AG20443 (cell line): ENCODE measurements at places on chromosomes 12 and 14.
A peak's percentile ranks its signal among the peaks of the same experiment; 100 is the strongest.

GRCh38 chr14:52531481-52531880, 20.8 kb downstream of the TXNDC16 start:
- no peak for DNase-seq

- no peak for DNase-seq
Measured at GRCh38 chr12:25005376-25005775, 56.5 kb upstream of the BCAT1 start.

DNA sequence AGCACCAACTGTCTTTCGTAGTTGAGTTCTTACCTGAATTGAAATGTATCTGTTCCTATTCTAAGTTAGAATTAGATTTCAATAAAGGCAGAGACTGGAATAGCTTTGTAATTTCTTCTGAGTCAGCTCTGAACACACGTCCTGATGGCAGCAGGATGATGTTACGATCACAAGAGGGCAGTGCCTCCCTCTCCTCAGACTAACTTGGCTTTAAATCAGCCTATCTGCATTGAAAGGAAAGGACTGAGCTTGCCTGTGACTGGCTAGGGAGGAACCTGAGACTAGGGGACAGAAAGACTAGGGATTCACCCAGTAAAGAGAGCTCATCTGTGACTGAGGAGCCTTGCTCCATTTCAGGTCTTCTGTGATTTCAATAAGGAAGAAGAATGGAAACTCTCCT, 323.7 kb upstream of the OR4E1 start:
- DNase-seq: no peak

DNA sequence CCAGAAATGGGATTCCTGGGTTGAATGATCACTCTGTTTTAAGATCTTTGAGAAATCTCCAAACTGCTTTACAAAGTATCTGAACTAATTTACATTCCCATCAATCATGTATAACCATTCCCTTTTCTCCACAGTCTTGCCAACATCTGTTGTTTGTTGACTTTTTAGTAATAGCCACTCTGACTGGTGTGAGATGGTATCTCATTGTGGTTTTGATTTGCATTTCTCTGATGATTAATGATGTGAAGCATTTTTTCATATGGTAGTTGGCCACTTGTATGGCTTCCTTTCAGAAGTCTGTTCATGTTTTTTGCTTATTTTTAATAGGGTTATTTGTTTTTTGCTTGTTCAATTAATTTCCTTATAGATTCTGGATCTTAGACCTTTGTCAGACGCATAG, 211.8 kb upstream of the AVPR1A start:
- DNase-seq: no peak

DNA sequence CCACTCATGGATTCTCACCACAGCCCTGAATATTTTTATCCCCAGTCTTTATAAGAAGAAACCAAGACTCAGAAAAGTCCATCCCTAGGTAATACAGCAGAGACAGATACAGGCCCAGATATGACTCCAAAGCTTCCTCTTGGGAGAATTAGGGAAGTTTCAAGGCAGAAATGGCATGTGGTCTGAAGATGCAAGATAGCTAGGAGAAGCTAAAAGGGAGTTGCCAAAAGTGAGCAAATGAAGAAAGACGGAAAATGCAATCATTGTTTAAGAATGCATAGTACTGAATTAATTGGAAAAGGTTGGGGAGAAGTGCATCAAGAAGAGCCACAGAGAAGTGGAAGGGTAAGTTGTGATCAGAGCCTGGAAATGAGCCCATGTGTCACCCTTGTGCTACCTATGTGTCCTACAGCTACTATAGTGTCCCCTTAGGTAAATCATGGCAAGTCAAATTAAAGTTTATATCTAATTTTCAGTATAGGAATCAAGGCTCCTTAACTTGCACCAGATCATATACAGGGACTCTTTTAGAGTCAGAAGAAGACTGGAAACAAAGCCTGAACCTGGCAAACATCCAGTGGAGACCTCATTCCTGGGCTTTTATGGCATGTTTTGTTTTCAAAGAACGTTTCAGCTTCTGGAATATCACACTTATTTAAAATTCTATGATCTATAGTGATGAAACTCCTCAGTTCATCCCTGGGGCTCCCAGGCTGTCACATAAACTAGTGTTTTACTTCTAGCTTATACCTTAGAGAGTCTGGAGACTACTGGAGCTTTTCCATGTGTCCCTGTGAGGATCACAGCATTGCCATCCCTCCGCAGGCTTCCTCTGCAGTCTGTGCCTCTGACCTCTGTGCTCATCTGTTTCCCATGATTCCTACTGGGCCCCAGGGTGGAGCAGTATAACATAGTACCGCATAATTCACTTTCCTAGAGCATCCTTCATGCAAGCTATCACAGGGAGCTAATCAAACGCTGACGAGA, 189.0 kb upstream of the CDKN3 start:
- DNase-seq: peak; percentile 39

DNA sequence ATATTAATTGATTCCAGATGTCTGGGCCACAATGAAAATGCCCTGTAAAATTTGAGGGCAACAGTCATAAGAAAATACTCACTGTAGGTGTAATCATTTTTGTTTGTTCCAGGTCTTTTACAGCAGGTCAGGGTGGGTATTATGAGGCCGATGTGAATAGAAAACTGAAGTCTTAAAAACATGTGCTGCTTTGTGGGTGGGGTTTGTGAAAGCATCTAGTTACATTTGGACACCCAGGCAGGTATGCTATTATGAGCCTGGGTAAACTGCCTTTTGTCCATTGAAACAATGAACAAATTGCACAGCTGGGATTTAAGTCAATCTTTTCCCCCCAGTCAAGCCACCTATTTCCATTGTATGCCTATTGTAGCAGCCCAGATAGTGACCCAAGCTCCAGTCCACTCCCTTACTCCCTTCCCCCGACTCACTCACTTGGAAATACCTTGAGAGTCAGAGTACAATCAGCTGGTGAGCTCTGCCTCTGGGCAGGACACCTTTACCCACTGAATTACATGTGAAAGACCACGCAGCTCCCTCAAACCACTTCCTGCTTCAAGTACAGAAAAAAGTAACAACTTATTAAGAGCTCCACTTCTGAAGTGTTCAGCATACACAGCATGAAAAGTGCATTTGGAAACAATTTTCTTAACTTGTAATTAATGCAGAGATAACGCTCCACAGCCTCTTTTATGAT, 1.8 kb downstream of the IGF1 start:
- no peak for DNase-seq

DNA sequence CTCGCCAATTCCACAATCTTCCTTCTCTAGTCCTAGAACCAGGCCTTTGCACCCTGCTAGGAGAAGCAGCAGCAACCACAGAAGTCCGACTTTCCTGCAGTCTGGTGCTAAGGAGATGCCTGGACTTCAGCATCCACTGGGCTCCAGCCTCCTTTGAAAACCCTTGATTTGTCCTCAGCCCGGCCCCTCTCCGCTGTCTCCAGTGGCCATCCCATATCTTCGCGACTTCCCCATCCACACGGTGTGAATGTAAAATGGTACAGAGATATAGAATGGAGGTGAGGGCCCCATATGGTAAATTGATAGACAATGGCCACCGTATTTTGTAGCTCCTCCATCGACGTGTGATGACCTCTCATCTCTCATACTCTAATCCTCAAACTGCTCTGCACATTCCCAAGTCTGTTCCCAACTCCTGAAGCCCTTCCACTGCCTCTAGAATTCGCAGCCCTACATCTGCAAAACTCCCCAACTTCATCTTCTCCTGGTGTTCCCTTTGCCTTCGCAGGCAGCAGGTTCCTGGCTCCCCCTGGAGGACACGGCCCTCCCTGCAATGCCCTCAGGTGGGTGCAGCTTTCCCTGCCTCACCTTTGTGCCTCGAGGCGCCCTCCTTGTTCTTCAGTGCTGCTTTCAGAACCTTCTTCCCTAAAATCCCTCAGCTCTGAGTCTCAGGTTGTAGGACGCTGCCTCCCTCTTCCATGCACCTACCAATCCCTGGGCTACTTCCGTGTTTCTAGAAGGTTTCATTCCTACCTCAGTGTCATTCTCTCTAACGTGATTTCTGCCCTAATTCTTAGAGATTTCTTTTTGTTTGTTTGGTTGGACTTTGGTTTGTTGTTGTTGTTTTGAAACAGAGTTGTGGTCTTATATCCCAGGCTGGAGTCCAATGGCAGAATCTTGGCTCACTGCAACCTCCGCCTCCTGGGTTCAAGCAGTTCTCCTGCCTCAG, 36.7 kb downstream of the TMBIM6 start:
- peak; percentile 72 for DNase-seq

DNA sequence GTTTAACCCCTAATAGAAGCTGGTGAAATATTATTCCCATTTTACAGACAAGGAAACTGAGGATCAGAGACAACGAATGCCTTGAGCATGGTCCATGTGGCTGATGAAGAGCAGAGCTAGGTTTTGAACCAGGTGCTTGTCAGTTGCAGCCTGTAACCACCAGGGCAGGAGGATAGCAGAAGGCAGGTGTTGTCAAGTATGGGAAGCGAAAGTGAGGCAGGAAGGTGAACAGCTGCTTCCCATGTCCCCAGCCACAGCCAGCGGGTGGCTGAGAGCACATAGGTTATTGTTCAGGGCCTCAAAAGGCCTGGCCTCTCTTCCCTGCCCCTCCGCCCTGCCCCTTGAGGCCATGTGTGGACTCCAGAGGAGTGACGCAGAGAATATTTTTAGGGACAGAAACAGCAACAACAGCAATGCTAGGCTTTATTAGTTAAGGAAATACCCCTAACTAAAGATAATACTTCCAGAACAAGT, 39.6 kb downstream of the IQSEC3 start:
- no peak for DNase-seq

DNA sequence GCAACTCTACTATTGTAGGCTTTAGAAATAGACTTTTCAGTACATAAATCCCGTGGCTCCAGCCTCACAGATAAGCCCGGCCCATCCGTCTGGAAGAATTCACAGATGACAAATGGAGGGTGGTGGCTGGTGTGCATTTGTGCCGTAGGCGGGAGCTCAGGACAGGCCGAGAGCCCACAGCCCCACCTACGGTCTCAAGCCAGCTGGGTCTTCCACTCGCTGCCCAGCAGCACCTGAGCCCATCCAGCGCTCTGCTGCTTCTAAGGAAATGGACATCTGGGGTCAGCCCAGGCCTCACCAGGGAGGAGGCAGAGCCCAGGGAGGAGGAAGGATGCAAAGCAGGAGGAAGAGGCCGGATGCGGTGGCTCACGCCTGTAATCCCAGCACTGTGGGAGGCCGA, 72.8 kb downstream of the KIF26A start:
- no peak for DNase-seq

- peak; percentile 42 for DNase-seq
Measured at GRCh38 chr12:132284071-132284826, 45.1 kb downstream of the GALNT9 start.

GRCh38 chr14:24606297-24606696, 3.2 kb downstream of the GZMH start:
- DNase-seq: no peak

DNA sequence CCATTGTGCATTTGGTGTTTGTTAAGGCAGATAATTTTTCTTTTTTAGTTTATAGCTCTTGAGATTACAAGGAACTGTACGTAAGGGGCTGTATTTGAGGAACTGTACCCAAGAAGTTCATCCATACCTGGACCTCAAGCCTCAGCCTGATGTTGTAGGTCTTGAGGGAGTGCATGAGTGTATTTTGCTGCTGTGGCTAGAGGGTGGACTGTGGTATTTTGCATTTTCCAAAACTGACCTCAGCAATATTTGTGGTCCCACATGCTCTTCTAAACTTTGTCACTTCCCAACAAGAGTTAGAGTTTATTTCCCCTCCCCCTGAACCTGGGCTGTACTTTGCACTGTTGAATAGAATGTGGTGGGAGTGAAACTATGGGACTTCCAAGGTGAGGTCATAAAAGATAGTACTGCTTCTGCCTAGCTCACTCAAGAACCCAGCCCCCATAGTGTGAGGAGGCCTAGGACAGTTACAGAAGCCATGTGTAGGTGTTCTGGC, 42.2 kb upstream of the FBXO33 start:
- no peak for DNase-seq

DNA sequence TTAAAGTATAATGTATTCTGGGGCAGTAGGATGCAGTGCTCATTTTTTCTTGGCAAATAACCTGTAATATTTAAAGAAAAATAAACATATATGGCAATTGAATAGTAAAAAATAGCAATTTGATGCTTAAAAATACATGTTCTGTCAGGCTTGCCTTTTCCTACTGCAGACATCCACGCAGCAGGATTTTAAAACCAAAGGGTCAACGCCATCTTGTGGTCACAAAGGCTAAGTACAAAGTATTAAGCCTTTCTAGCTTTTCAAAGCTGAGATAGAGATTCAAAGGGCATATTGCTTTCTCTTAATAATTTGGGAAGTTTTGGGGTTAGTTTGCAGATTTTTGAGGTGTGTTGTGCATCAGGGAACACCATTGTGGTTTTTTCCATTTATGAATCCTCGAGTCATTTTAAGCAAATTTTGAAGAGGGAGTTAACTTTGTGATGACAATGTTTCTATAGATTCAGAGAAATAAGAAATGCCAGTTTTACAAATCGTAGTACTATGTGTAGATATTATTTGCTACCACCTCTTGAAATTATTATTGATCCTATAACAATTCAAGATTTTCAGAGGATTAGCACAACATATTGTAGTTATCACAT, 4.7 kb upstream of the CCER1 start:
- peak; percentile 52 for DNase-seq
